ENCODE measurements at places on chromosomes 11 and 22.

DNA sequence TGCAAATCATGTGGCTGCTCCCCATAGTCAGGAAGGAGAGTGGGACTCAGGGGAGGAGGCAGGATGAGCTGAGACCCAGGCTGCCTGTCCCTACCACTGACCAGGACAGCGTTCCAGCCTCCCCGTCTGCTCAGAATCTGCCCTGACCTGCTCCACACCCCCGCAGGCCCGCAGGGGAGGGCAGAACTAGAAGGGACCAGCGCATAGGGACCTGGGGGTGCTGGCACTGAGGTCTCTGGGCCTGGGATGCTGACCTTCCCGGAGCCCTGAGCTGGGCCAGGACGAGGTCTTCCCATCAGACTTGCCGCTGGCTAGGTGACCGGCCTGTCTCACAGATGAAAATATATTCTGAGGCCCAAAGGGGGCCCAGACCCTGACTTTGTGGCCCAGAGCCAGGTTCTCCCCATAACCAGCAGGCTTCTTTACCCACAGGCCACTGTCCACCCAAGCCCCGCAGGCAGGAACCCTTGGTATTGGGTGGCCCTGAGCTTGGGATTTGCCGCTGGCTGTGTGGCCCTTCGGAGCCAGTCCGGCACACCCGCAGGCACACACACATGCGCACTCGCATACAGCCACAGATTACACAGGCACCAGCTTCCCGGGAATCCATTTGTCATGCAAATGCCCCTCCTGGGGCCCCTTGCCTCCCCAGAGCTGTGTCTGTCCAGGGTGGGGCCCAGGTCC, 13.8 kb upstream of the PIM3 start:
- peak; percentile 71 for DNase-seq

DNA sequence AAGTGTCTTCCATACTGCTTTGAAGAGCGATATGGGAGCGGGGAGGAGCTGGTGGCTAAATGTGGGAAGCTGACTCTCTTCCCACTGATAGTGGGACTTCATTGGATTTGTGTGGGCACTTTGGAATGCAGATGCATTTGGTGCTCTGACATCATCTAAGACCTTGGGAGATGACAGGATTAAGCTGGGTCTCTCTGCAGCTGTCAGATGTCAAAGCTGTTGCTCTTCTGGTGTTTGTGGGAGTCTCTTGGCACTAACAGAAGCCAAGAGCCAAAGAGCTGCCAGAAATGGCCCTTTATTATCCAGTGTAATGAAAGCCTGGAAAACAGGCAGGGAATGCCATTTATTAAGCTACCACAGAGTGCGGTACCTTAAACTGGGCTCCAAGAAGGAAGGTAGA, 20.6 kb downstream of the GRAMD1B start:
- DNase-seq, result no peak

DNA sequence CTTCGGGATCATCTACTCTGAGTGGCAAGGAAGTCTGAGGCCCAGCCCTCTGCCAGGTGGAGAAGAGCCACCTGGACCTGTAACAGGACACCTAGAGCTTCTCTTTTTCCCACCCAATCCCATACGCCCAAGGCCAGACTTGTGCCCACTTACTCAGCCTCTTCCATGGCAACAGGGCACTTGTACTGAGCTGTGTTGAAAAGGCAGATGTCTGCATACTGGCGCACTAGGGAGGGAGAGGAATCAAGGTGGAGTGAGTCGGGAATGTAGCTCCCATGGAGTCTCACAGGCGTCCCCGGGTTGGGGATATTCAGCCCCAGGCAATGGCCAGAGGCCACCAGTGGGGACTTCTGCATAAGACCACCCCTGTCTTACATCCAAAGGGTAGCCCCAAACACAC, 36.1 kb downstream of the TPBGL start:
- DNase-seq, result peak; percentile 10

DNA sequence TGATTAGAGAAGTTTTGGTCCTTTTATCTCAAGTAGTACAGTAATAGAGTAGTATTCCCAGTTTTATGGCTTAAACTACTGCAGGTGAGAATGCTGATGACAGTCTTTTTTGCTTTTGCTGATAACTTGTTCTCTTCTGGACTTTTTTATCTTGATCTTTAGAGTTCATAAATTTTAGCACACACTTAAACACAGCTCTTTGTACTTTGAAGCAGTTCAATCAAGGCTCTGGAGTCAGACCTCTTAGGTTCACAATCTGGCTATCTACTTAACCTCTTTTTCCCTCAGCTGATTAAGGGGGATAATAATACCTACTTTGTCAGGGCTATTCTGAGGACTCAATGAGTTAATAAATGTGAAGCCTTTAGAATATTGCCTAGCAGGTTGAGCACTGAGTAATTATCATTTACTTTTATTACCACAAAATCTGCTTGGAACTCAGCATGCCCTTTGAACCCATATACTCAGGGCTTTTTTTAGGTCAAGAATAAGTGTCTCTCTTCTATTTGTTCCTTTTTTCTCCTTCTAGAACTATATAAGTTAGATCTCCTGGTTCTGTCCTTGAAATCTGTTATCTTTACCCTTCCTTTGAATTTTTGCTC, 51.9 kb downstream of the CSTF3 start:
- no peak for DNase-seq

- DNase-seq, result no peak
Observed at GRCh38 chr11:8354622-8355415, 91.1 kb upstream of the LMO1 start.

GRCh38 chr11:71101046-71101445, 151.3 kb downstream of the SHANK2 start:
- DNase-seq, result no peak

DNA sequence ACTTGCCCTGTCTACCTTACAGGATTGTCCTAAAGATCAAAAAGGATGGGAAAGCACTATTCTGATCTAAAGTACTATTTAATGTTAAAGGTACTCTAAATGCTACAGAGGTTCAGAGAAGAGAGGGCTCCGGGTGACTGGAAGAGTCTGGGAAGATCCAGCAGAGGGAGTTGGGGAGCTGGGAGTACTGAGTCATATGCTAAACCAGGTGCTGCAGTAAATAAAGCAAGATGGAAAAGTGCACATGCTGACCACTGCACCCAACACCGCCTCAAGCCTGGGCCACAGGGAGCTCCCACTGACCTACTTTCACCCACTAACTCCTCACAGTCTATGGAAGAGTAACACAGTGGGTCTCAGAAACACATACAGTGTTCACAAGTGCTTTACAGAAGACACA, 49.3 kb downstream of the WT1 start:
- peak; percentile 18 for DNase-seq

GRCh38 chr11:6298605-6299004, 21.7 kb downstream of the CAVIN3 start:
- DNase-seq, result peak; percentile 45

DNA sequence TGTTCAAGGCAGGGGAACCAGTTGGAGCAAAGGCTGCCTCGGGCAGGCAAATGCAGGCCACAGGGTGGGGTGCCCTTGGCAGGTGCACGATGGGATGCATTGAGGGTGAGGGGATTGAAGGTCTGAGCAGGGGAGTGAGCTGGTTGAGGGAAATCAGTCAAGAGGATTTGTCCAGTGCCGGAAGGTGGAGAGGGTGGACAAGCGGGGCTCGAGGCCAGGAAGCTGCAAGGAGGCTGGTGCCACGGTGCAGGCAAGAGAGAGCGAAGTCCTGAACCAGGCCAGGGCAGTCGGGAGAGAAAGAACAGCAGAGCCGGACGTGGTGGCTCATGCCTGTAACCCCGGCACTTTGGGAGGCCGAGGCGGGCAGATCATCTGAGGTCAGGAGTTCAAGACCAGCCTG, 10.4 kb upstream of the MS4A10 start:
- DNase-seq, result no peak

DNA sequence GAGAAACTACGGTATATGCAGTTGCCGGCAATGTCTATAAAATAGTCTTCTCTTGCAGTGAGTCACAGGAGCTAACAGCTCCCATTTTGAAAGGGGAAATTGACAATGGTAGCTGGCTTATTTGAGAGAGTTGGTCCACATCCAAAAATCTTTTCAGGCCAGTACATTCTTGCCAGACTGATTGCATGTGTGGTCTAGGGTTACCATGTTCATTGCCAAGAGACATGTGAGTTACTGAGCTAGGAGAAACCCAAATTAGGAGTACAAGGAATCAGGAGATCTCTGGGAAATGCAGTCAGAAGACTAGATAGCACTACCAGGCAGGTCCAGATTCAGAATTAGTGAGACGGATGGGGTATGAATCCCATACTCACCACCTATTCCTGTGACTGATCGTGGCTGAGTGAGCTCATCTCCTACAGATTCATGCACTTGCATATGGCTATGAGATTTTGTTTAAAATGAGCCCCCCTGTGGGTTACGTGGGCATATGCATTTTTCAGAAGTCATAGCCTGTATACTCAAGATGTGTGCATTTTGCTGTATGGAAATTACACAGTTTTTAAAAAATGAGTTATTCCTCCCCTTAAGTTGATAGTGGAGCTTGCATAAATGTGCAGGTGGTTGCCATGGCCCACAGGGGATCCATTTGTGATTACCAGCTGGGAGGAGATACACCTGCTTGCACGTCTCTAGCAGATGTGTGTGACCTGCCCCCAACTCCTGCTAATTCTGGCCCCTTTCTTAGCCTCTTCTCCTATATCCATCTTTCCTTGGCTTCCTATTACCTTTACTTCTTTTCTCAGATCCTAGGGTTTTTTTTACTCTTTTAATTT, 102.7 kb downstream of the COMMD9 start:
- no peak for DNase-seq

DNA sequence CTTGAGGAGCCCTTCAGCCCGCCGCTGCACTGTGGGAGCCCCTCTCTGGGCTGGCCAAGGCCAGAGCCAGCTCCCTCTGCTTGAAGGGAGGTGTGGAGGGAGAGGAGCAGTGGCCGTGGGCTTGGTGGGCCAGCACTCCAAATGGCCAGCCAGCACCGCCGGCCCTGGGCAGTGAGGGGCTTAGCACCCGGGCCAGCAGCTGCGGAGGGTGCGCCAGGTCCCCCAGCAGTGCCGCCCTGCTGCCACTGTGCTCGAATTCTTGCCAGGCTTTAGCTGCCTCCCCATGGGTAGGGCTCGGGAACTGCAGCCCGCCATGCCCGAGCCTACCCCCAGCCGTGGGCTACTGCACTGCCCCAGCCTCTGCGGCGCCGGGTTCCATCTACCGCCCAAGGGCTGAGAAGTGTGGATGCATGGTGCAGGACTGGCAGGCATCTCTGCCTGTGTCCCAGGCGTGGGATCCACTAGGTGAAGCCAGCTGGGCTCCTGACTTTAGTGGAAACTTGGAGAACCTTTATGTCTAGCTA, 82.7 kb downstream of the KCNA4 start:
- DNase-seq, result no peak

GRCh38 chr11:32392840-32393239, 42.5 kb downstream of the WT1 start:
- DNase-seq, result no peak

DNA sequence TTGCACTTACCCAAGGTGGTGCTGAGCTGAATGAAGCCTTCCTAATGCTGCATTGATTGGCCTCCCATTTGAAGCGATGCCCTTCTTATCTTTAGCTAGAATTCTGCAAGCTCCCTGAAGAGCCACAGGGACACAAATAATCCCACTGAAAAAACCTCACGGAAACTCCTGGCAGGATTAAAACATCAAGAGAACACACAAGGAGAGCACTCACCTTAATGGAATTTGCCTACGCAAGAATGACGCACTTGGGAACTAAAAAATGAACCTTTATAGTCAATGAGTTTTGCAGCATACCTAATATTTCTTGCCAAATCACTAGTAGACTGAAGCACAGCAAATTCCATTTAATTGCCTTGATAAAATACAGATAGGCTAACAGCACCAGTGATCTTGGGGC, 232.8 kb upstream of the UBASH3B start:
- no peak for DNase-seq

DNA sequence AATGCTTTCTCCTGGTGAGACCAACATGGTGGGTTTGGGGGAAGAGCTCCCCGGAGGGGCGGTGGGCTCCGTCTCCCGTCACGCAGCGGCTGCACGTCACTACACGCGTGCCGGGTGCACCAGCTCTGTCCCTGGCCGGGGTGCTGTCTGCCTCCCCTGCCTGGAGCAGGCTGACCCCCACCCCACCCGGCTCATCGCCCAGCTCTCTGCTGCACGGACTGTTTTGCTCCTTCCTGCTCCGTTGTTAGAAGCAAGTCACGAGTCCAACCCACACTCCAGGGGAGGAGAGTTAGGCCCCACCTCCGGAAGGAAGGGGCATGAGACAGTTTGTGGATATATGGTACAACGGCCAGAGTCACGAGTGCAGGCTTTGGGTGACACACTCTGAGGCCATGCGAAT, 364.9 kb downstream of the BRD1 start:
- DNase-seq, result no peak

DNA sequence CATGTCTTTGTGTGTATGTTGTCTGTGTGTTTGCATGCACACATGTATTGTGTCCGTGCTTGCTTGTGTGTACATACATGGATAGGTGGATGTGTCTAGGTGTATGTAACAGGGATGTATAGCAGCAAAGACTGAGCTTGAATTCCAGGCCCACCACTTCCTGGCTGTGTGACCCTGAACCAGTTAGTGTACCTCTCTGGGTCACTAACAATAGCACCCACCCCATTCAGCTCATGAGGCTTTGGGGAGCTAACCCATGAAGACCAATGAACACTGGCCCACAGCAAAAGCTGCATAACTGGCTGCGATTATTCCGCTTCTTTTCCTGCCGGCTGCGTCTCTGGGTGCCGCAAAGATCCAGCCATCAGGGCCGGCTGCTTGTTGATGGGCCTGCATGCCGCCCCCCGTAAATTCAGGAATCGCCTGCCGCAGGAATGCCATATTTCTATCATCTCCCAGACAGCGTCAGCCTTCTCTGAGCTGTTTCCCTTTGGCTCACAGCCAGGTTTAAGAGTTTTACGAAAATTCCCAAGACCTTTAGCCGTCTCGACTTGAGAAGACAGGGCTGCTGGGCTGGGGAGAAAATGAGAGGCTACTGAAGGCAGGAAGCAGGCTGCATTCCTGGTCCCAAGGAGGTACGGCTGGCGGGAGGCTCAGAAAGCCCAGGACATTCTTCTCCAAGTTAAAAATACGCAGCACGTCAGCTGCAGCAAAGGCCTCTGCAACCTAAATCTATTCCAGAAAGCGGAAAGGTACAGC, 224.6 kb downstream of the MN1 start:
- DNase-seq, result no peak

DNA sequence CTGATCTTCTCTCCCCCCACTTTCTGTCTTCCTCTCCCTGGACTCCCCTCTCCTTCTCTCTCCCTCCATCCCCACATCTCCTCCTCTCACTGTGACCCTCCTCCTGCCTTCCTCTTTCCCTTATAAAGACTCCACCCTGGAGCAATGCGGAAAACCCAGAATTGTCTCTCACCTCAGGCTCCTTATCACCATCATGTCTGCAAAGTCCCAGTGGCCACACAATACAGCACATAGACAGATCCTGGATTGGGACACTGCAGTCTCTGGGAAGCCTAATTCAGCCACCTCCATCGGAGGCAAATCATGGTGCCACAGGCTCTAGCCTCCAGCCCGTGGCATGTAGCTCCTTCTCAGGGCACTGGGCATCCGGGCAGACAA, 2.7 kb downstream of the RFPL2 start:
- DNase-seq, result no peak

Data from left colon (tissue), 2 donors.